CD4-positive, alpha-beta T cell treated with Interleukin-6 at 100 ng/mL for 8 hours (primary cell): ENCODE measurements at places on chromosomes 2 and 18.

GRCh38 chr18:12310762-12311161, 2.7 kb downstream of the TUBB6 start:
- no peak for DNase-seq

GRCh38 chr2:190350371-190350770, 7.0 kb downstream of the INPP1 start:
- no peak for DNase-seq

DNA sequence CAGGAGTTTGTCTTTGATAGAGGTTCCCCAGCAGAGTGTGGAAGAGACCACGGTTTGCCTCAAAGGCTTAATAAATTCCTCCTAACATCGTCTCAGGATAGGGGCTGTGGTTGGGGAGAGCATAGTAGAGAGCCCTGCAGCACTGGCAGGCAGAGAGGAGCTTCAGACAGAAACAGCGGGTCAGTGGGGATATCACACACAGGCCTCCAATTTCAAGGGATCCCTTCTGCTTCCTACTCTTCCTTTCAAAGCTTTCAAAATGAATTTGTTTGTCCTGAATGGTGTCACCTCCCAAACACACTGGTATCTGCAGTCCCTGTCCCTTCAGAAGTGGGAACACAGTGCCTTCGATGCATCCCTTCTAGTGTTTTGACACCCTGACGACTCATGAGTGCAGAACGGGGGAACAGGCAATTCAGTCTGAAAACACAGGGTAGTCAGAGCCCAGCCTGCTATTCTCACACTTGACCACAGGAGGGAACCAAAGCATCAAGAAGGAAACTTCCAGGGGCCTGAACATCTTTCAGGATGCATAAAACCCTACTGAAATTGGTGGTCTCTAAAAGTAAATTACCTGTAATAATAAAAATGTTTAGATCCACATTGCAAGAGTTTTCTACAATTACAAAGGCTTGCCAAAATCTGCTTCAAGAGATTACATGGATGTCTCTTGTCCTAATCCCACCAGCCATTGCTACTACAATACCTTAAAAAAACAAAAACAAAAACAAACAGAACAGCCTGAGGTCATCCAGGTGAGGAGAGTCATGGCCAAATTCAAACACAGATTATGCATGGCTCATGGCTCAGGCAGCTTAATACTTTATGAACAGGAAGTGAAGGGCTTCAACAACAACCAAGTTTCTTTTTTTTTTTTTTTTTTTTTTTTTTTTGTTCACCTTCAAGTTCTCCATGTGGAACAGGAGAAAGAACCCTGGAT, 49.8 kb downstream of the SLC14A2 start:
- DNase-seq, result peak; percentile 74

DNA sequence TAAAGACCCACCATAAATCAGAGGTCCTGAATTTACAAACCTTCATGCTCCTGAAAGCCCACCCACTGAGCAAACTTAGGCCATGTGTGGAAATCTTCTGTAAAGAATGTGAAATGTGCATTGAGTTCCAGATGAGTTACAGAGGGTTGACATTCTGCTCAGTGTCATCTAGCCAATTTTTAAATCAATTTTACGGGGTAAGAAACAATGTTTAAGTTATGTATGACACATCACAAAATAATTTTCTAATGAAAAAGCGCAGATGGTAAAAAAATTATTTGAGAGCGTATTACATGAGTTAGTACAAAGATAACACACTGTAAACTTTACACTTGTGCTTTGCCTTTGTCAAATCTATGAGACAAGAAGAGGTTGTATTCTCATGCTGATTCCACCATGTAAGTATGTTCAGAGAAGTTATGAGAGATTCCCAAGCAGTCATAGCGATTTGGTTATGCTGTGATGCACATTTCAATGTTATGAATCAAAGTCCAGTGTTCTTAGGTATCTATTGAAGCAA, 446.3 kb downstream of the ADCYAP1 start:
- DNase-seq, result no peak

- DNase-seq, result no peak
These were observed 1.5 kb downstream of the GAREM1 start for GRCh38 chr18:32469190-32469651.
